ENCODE measurements at places on chromosomes 16 and 17.

GRCh38 chr16:88691924-88692560 is 5.7 kb upstream of the SNAI3 start:
- DNase-seq = no peak

DNA sequence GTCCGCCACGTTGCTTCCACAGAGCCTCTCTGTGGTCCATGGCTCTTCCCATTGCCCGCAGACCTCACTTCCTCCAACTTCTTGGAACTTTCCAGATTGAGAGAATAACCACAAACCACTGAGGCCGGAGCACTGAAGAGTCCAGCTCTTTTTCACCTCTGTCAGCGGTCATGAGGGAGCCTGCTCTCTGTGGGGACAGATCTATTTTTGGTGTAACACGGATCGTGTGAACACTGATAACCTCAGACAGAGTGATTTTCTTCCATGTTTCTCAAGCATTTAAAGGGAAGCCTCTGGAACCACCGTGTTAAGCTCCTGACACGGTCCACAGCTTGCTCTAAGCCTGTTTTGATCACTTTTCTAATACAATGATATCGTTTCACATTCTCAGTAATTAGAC is 49.7 kb downstream of the NTN1 start:
- DNase-seq = no peak

GRCh38 chr17:74531231-74531761 is at the start of gene CD300LB:
Gene CD300LB, minus strand, starts transcription at chr17:74531475. Its CDS starts 125 bp downstream, at chr17:74531350.
- DNase-seq = peak; percentile 13

DNA sequence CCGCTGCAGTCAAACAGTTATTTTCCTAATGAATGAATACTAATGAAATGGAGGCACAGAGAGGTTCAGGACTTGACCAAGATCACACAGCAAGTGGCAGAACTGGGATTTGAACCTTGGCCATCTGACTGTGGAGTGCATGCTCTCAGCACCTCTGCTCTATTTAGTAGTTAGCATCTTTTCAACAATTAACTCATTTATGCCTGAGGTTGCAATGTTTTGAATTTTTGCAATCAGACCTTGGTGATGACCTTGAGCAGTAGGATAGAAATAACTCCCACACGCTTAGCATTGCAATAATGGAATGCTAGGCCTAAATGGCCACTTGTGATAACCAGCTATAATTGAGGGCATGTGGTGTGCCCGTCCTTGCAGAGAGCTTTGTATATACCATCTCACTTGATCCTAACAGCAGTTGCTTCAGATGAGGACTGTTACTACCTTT is 31.0 kb downstream of the NAGPA start:
- DNase-seq = no peak

DNA sequence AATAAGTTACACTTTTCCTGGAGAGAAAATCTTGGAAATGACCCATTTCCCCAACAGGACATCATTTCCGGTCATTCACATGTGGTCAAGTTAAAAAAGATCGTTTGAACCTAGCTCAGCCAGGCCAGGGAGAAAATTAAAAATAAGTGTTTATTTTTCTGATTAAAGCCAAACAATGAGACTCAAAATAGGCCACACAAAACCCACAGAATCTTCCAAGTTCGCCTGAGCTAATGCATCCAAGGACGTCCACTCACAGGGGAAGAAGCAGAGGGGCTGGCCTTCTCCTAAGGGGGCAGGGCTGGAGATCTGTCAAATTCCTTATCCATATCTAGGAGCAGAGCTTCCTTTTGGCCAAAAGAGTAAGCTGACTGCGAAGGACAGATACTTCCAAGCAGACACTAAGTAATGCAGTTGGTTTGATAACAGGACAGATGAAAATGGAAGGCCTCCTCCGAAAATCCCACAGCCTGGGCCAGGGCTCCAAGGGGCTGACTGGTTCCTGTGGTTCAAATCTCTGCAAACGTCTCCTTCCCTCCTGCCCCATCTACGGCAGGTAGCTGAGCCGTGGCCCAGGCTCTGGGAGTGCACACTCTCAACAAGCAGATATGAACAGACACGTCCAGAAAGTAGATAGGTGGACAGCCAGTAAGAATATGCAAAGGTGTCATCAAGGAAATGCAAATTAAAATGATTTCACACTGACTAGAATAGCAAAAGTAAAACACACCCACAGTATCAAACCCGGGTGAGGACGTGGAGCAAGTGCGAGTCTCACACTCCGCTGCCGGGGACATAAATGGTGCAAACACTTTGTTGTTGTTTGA is 98.5 kb downstream of the MRM3 start:
- DNase-seq = peak; percentile 62

DNA sequence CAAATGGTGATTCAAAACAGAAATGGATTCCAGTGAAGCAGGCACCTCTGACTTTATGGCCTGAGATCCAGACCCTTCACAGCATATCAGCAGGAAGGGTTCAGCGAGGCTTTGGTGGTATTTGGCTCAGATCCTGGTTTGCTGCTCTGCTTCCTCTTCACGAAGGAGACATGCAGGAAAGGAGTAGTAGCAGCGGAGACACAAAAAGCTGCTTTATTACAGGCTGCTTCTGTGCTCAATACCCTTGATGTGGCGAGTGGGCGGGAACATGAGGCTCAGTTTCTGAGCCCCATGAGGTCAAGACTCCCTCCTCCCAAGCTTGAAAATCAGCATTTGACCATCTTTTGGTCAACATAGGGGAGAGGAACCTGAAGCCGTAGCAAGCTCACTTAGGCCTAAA is 213.3 kb upstream of the AXIN2 start:
- peak; percentile 19 for DNase-seq

DNA sequence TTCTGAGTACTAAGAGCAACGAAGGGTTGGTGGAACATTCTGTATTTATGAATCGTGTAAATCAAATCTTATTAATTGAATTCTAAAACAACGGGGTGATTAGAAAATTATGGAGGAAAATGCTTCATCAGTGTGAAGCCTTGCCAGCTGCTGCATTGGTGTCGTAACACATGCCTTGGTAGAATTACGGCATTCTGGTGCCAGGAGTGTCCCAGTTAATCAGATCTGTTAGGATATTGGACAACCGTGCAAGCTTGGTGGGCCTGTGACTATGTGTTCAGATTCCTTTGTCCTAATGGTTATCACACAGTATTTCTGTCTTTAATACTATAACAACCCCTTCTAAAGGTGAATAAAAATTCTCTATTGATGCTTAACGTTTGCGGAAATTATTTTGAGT is 44.2 kb upstream of the TANC2 start:
- DNase-seq = no peak

DNA sequence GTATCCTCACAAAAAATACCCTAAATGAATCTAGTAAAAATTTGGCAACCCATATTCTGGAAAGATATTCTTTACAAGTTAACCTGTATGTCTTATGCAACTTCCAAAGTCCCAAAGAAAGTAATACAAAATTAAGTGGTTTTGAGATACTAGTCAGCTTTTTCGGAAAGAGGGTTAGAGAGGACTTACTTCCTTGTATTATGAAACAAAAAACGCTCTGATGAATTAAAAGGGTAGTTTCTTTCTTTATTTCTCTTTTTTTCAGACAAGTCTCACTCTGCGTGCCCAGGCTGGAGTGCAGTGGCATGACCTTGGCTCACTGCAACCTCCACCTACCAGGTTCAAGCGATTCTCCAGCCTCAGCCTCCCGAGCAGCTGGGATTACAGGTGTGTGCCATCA is 51.6 kb downstream of the KANSL1 start:
- DNase-seq = no peak

GRCh38 chr16:81385031-81385756 is 59.4 kb upstream of the CMIP start:
- no peak for DNase-seq

GRCh38 chr17:35229638-35230037 is 13.2 kb upstream of the SLFN5 start:
- no peak for DNase-seq

GRCh38 chr17:7740481-7741001 is 23.0 kb downstream of the DNAH2 start:
- no peak for DNase-seq

DNA sequence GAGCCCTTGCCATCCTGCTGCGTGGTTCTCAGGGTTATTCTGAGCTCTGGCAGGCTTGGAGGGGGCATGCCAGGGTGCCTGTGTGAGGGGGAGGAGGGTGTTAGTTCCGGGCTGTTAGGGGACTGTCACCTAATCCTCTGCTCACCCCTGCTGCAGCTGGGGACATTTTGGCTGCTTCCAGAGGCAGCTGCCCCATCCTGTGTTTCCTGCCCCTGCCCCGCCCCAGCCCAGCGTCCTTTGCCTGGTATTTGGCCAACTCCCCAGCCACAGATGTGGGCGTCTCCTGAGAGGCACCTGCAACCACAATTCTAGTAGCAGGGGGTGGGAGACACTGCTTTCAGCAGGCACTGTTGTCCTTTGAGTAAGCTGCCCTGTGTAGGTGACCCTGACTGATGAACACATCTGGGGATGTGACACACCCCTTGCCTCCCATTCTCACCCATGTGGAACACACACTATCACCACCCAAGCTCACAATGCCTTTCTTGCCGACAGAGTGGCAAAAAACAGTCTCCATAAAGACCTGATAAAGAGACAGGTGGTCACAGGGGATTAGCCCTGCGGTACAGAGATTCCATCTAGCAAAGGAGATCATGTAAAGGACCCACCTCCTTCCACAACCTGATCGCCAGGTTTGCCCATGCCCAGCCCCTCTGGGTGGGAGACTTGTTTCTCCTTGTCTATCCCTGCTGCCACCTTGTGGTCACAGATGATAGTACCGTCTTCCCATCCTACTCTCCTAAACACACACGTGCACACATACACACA is at the start of gene CHRNE:
Gene CHRNE, minus strand, starts transcription at position 48 of the 768 bp plus-strand sequence. Its CDS starts 35 bp downstream, at position 13.
- DNase-seq = peak; percentile 78

DNA sequence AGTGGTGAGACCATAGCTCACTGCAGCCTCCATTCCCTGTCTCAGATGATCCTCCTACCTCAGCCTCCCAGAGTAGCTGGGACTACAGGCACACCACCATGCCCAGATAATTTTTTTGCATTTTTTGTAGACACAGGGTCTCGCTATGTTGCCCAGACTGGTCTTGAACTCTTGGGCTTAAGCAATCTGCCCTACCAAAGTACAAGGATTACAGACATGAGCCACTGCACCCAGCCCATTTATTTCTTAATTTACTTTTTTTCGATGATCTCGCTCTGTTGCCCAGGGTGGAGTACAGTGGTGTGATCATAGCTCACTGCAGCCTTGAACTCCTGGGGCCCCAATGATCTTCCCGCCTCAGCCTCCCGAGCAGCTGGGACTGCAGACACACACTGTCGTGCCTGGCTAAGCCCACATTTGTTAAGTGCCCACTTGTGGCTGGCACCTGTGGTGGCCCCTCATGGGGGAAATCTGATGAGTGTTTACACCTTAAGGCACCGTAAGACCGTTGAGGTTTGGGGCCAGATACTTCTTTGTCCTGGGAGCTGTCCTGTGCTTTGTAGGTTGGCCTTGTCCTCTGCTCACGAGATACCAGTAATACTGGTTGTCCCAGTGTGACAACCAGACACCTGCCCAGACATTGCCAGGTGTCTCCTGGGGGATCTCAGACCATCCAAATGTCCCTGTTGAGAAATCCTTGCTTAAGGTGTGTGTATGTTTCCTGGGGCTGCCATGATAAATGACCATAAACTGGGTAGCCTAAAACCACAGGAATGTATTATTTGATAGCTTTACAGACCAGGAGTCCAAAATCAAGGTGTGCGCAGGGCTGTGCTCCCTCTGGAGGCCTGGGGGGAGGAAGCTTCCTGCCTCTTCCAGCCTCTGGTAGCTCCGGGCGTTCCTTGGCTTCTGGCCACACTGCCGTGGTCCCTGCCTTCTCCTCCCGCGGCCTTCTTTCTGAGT is 141.4 kb upstream of the GSE1 start:
- peak; percentile 66 for DNase-seq

DNA sequence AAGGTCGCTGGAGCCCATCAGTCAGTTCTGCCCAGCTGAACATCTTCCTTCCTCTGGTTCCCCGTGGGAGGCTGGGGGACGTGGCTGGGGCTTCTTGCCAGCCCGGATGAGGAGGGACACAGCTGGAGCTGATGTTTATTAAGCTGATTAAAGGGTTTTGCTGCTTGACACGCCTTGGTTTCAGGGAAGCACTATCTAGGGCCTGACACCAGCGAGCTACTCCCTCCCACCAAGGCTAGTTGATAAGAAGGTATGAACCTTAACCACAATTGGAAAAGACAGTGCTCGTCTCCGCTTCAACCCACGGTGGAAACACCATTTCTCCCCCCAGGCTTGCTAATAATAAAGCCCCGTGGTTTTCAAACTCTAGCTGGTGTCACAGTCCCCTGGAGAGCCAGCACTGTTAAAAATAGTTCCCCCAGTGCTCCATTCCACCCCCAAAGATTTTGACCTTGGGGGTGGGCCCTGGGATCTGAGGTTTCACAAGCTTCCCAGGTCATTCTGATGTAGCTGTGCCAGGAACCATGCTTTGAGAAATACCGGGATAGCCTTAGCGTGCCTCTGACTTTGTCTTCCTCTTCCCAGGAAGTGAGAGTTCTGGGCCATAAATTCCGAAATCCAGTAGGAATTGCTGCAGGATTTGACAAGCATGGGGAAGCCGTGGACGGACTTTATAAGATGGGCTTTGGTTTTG is 5.5 kb downstream of the DHODH start:
- DNase-seq = peak; percentile 71

DNA sequence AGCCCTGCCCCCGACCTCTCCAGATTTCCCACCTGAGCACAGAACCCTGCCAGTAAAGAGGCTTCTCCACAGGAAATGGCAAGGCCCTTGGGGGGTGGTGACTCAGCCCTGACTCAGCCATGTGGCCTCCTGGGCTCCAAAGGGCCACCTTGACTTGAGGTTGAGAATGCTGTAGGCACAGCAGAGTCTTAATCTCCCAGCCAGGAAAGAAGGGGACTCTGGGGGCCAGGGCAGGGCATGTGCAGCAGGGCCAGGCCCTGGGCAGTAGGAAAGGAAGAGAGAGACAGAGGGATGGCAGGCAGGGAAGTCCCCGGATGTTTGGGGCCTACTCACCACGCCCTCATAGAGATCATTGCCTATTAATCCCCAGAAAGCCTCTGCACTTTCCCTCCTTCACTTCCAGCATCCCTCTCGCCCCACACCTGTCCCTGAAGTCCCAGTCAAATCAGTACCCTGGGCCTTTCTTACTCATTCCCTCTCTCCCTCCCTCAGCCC is 4.8 kb upstream of the ITGA3 start:
- DNase-seq = no peak

DNA sequence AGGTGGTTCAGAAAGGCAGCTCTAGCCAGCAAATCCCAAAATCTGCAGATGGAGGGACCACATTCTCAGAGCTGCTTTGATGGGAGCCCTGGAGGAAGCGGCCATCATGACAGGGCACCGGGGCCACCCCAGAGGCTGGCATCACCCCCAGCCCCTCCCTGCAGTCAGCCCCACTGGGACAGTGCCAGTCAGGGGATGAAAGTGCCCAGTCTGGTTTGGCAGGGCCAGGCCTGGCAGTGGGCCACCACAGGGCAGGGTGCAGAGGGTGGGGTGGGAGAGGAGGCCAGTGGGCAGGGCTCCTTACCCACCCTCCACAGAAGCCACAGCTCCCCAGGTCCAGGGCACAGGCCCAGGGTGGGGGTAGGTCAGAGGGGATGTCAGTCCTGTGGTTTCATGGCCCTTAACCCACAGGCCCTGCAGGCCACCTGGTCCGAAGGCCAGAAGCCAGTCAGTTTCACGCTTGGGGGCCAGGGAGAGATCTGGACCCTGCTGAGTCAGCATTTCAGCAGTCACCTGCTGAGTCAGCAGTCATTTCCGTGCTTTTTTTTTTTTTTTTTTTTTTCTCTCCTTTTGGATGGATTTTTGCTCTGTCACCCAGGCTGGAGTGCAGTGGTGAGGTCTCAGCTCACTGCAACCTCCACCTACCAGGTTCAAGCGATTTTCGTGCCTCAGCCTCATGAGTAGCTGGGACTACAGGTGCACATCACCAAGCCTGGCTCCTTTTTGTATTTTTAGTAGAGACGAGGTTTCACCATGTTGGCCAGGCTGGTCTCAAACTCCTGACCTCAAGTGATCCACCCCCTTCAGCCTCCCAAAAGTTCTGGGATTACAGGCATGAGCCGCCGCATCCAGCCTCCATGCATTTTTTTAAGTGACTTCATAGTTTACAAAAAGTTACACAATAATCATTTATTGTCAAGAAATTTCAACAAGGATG is 10.4 kb downstream of the SLC25A10 start:
- no peak for DNase-seq

All from left cardiac atrium (tissue), 4 donors.